ENCODE measurements at places on chromosomes 16 and 17.

- peak; percentile 21 for DNase-seq
Observed at GRCh38 chr17:39867084-39867879, 720 bp upstream of the ZPBP2 start.

DNA sequence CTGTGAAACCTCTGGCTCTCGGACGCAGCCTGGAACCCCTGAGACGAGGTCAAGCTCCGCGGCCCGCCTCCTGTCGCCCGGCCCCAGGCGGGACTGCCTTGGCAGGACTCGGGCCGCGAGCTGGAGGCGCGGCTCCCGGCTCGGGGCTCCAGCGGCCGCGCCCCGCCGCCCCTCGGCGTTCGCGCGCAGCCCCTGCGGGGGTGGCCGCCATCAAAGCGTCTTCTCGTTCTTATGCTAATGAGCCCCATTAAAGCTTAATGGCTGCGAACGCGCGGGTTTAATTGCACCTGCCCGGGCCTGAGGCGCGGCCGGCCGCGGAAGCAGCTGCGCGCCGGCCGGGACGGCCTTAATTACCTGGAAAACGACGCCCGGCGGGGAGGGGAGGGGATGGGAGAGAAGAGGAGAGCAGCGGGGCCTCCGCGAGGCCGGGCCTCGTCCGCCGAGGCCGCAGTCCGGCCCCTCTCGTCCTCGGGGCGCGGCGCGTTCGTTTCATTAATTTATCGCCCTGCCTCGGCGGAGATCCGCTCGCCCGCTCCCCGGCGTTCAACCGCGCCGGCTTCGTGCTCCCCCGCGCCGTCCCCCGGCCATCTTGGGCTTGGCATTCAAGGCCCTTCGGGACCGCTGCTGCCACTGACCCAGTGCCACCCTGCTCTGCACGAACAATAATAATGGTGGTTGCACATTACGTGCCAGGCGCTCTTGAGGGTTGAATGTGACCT lies 19.2 kb downstream of the RAI1 start:
- no peak for DNase-seq

DNA sequence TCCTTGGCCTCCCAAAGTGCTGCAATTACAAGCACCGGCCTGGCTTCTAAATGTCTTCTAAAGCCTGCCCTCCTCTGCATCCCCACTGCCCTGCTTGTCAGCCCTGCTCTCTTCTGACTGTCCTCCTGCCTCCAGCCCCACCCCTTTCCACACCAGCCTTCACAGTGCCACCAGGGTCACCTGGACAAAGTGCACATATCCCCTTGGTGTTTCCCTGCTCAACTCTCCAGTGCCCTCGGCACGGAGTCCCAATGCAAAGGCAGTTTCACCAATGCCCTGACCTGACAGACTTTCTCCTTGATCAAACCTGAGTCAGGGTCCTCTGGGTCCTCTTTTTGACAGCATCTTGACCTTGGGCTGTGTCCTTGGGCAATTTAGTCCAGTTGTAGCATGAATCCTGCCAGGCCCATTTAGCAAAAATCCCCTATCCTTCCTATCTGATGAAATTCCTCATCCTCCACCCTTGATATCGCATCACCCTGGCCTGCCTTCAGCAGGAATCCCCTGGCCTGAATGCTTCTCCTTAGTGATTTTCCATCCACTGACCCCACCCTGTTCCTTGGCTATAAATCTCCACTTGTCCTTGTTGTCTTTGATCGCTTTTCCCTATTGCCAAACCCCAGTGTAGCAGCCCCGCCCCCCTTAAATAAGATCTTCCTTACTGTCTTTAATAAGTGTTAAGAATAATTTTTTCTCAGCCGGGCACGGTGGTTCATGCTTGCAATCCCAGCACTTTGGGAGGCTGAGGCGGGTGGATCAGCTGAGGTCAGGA lies 42.7 kb upstream of the ETV4 start:
- DNase-seq = no peak

DNA sequence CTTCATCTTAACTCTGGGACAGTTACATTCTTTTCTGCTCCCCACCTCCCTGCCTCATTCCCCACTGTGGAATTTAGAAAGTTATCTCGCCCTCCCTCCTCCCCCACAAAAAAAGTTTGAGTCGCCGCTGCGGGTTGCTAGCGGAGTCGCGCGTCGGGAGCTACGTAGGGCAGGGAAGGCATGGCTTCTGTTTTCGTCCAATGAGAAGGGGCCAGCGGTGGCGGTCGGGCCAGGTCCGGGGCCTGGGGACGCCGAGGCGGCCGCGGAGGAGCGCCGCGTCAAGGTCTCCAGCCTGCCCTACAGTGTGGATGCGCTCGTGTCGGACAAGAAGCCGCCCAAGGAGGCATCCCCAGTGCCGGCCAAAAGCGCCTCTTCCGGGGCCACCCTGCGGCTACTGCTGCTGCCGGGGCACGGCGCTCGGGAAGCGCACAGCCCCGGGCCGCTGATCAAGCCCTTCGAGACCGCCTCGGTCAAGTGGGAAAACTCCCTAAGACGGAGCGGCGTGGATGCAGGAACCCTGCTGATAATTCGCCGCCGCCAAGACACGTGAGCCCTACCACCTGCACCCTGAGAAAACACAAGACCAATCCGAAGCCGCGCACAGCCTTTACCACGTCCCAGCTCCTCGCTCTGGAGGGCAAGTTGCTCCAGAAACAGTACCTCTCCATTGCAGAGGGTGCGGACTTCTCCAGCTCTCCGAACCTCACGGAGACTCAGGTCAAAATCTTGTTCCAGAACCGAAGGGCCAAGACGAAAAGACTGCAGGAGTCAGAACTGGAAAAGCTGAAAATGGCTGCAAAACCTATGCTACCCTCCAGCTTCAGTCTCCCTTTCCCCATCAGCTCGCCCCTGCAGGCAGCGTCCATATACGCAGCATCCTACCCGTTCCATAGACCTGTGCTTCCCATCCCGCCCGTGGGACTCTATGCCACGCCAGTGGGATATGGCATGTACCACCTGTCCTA lies 8.9 kb downstream of the OR4D1 start:
- peak; percentile 4 for DNase-seq

- no peak for DNase-seq
Observed at GRCh38 chr16:71421911-71422310, 19.9 kb downstream of the TLE7 start.

- DNase-seq = no peak
Observed at GRCh38 chr16:17397499-17397891, 73.3 kb downstream of the XYLT1 start.

- no peak for DNase-seq
Observed at GRCh38 chr16:27500801-27501200, 48.9 kb downstream of the GTF3C1 start.

DNA sequence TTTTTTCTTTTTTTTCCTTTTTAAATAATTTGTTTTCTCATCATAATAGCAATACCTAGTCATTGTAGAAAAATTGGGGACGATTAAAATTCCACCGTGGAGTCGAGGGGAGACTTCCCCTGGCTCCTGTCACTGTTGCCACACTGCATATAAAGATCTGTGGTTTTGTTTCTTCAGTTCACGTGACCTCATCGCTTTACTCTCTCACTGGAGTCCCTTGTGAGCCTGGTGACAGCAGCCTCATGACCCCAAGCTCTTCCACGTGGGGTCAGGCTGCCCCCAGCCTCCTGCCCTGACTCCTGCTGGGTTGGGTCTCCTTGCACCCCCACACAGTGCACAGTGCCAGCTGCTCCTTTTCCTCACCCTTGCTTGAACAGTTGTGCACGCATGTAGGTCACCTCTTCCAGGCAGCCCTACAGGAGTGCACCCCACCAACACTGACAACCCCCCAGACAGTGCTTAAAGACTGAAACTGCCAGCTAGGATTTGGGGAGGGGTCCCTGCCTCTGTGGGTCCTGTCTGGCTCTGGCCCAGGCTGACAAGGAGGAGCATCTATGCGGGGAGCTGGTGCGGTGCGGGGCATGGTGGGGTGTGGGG lies 7.3 kb upstream of the METRNL start:
- no peak for DNase-seq

DNA sequence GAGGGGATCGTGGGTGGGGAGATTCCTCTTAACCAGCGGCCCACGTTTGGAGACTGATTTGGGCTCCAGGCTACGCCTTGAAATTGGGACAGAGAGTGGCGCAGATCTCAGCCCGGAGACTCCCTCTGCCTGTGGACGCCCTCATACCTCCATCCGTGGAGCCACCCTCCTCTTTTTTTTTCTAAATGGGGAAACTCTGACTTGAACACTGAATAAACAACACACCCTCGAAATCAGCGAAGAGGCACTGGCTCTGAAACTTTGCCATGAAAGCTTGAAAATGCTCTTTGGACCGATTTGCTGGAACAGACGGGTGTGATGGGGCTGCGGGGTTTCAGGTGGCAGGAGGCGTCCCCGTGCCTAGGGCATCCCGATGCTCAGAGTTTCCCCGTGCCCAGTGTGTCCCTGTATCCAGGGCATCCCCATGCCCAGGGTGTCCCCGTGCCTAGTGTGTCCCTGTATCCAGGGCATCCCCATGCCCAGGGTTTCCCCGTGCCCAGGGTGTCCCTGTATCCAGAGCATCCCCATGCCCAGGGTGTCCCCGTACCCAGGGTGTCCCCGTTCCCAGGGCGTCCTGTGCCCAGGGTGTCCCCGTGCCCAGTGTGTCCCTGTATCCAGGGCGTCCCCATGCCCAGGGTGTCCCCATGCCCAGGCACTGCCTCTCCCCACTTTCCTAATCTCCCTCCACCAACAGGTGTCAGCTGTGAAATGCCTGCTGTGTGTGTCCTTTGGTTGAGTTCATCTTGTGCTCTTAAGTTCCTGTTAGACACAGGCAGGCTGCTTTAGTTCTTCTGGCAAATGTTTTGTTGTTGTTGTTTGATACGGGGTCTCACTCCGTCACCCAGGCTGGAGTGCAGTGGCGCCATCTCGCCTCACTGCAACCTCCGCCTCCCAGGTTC lies 187.0 kb downstream of the SEC14L1 start:
- no peak for DNase-seq

- no peak for DNase-seq
Observed at GRCh38 chr17:10292057-10292937, 80.5 kb downstream of the MYH13 start.

- DNase-seq = no peak
Observed at GRCh38 chr16:63672493-63672892, 1449.4 kb downstream of the CDH11 start.

GRCh38 chr17:58956997-58957724 lies 149.5 kb downstream of the TRIM37 start:
- no peak for DNase-seq

GRCh38 chr16:66289051-66289680 lies 77.3 kb upstream of the CDH5 start:
- no peak for DNase-seq

DNA sequence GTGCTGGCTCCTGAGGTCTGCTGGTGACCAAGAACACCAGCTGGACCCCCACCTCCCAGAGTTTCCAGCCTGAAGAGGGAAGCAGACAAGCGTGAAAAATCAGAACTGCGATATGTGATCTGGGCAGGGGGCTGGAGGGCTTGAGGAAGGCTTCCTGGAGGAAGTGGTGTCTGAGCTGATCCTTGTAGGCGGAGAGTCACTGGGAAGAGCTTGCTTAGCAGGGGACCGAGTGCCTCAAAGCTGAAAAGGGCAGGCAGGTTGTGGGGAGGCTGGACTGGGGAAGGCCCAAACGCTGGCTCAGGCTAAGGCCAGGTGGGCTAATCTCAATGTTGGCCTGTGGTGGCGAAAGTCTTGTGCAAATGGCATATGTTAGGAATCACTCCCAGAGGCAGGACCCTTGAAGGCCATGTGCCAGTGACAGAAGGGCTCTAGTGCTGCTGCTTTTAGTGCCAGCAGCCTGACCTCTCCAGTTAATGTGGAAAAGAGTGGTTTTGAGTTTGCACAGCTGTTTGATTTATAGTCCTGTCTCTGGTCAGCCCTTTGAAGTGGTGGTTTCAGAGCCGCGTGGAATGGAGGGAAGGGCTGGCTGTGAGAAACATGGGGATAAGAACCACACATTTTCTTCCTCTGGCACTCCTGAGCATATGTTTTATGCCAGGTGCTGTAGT lies 85.3 kb upstream of the LGALS9 start:
- no peak for DNase-seq

DNA sequence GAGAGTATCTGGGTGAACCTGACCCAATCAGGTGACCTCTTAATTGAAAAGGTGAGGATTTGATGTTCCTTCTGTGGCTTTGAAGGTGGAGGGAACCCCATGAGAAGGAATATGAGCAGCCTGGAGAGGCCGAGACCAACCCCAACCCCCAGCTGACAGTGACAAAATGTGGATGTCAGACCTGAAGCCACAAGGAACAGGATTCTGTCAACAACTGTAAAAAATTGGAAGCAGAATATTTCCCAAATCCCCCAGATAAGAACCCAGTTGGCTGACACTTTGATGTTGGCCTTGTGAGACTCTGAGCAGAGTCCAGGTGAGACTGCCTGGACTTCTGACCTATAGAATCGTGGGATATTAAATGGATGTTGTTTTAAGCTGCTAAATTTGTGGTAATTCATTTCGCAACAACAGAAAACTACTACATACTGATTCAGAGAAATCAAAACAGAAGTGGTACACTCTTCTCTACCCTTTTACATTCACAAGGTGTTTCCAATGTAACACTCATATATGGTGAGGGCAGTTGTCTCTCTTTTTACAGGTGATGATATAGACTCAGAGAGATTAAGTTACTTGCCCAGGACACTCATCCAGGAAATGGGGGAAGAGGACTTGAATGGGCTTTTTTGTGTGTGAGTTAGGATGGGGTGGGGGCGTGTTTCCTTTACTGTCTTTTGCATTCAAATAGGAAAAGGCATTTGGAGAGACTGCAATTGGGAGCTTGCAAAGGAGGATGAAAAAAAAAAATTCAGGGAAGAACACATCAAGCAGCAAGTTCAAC lies 29.8 kb upstream of the SALL1 start:
- DNase-seq = no peak

DNA sequence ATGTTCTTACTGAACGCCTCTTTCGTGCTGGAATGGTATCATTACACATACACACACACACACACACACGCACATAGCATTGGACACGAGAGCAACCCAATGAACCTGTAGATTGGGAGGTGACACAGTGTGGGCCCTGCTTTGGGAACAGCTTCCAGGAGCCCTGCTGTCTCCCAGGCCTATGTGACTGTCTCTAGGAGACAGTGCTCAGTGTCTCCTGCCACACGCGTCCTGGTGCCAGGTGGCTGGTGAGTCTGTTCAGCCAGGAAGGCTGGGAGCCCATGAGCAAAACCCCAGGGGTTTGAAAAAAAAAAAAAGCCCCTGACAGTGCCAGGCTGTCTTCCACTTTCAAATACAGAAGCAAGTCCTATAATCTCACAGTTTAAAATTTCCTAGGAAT lies 2.4 kb upstream of the SPOP start:
- DNase-seq = no peak

DNA sequence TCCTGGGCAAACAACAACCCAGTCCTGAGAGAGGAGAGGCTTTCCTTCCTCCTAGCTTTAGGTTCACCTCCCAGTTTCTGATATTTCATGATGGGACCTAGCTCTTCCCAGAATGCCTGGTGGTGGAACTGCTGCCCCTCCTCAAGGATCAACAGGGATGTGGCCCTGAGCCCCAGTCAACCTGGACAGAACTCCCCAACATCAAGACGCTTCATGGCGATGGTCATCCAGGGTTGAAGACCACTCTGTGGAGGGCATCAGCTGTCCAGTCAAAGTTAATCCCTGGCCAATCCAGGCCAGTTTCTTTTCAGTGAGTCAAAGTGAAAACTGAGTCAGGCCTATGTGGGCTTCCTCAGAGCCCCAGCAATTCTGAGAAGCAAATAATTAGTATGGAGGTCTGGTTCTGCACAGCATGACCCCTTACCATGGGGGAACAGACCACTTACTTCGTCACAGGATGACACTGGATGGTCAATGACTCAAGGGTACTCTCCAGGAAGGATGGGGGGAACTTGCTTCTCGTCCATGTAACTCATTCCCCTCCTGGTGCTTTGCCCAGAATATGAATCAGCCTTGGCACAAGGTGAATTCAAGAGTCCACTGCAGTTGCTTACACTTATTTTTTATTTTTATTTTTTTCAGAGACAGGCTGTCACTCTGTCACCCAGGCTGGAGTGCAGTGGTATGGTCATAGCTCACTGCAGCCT lies 14.7 kb upstream of the XYLT2 start:
- no peak for DNase-seq

GRCh38 chr17:17377071-17377967 lies 74.1 kb downstream of the NT5M start:
- no peak for DNase-seq

All from stimulated activated CD8-positive, alpha-beta memory T cell treated with anti-CD3 and anti-CD28 coated beads, Interleukin-7, amount 100 ng/mL, for 1 hour (primary cell).